Activated CD4-positive, alpha-beta T cell treated with anti-CD3 and anti-CD28 coated beads, Interleukin-2, amount 50 U/mL, for 24 hours (primary cell): ENCODE measurements at places on chromosomes 13 and 19.

DNA sequence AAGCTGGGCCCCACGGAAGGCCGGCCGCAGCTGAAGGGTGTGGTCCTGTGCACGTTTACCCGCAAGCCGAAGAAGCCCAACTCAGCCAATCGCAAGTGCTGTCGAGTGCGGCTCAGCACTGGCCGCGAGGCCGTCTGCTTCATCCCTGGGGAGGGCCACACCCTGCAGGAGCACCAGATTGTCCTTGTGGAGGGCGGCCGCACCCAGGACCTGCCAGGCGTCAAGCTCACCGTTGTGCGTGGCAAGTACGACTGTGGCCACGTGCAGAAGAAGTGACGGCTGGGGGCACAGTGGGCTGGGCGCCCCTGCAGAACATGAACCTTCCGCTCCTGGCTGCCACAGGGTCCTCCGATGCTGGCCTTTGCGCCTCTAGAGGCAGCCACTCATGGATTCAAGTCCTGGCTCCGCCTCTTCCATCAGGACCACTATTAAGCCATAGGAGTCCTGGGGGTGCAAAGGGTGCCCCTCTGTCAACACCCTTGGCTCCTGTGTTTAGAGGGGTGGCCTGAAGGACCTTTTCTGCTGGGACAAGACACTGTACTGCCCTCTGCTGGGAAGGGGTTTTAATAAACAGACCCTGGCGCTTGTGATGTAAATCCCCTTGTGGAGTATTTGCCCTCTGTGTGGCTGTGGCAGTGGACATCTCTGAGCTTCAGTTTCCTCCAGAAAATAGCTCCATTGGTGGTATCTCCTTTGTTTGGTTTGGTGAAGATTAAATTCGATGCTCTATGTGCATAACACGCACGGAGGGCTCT lies 1.9 kb downstream of the MRPS12 start:
- DNase-seq: peak; percentile 19

GRCh38 chr13:49348751-49349150 lies 95.1 kb downstream of the CAB39L start:
- no peak for DNase-seq

- no peak for DNase-seq
Measured at GRCh38 chr13:21703846-21704245, 33.0 kb downstream of the FGF9 start.

- DNase-seq: no peak
Measured at GRCh38 chr19:11735375-11735774, 3.4 kb downstream of the ZNF823 start.

DNA sequence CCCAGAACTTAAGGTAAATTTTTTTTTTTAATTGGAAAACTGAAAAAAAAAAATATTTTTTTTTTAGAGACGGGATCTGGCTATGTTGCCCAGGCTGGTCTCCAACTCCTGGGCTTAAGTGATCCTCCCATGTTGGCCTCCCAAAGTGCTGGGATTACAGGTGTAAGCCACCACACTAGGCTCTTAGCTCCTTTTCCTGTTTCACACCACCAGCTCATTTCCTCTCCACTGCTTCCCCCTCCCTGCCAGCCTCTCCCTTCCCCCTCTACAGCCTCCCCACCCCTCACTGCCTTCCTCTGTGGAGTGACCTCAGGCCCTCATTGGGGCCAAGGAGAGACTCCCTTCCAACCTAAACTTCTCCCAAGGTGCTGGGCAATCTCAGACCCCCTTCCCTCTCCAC lies 4.2 kb upstream of the GIPR start:
- DNase-seq: no peak

DNA sequence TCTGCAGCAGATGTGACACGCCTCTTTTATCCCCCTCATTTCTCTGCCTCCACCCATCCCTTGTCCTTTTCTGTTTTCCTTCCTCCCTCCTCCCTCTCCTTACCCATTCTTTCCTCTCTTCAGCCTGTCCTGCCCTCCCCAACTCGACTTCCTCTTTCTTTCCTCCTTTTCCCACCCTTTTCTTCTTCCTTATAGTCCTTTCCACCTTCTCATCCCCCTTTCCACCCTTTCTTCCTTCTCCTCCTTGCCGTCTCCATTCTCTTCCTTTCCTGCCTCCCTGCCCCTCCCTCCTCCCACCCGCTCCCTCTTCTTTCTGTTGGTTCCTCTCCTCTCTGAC lies 688 bp upstream of the ZNF71 start:
- no peak for DNase-seq

DNA sequence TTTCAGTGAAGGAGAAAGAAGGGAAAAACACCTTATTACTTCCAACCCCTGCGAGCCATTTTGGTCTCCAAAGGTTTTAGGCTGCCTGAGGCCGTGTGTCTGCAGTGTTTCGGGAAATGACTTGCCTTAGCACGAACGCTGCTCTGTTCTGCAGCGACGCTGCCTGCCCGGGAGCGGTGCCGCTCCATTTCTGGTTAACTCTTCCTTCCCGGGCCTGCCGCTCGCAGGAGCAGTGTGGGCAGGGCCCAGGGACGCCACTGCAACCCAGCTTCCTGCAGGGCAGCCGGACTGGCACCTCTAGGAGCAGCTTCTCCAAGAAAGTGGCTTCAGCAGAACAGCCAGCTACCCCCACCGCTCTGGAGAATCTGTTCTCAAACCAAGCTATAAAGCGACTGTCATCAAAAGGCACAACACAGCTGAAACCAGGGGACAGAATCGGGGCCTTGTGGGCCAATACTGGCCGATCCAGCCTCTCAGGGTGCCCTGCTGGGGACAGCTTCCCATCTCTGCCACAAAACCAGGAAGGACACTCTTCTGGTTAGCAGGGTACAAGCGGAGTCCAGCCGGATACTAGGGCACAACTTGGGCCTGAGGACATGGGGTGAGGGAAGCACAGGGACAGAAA lies 72.2 kb downstream of the KCTD15 start:
- no peak for DNase-seq

DNA sequence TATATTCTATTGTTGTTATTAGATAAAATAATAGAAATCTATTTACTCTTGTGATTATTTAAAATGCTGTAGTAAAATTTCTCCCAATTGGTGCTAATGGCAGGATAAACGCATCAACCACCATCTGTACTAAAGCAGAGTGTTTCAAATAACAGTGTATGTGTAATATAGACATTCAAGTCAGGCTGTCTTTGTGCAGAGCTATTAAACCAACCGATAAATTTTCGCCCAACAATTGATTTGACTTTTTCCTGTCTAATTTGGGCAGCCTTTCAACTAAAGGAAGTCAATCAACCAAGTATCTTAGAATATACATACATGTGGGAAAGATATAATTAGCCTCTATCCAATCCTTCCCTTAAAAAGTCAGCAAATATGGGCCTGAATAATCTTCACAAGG lies 5.8 kb downstream of the AMER2 start:
- DNase-seq: no peak

GRCh38 chr13:114120591-114121011 lies 11.8 kb downstream of the RASA3 start:
- no peak for DNase-seq

DNA sequence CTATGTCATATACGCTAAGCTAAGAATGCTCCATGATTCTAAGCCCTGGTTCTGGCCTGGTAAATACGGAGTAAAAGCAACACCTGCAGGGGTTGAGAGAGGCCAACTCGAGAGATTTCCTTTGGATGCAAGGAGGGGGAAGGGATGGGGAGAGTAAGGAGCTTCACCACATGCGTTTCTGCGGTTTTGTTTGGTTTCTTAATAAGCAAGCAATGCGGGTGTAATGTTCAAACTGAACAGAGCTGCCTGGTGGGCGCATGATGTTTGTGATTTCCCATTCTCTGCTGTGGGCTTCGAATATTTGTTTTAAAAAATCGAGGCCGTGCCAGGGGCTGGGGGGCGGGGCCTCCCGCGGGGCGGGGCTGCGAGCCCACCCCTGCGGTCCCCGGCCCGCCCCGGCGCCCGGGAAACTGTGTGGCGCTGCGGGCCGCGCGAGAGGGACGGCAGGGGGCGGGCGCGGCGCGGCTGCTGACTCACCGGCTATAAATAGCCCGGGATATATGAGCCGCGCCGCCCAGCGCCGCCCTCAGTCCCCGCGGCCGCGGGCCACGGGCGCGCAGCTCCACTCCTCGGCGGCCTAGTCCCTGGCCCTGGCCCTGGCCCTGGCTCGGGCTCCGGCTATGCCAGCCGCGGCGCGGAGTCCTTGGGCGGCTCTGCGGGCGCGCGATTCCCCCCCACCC lies 5.1 kb downstream of the BBC3 start:
- DNase-seq: peak; percentile 68

DNA sequence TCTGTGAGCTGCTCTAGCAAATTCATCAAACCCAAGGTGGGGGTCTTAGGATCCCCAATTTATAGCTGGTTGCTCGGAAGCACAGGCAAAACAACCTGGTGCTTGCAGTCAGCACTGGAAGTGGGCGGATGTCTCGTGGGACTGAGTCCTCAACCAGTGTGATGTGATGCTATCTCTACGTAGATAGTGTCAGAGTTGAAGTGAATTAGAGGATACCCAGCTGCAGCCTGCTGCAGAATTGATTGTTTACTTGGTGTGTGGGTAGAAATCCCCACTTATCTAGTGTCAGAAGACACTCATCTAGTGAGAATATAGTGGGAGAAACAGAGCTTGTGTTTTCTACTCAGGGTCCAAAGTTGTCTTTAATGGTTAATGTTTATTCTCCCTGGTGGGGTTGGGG lies 63.3 kb downstream of the CBY2 start:
- DNase-seq: no peak

- DNase-seq: no peak
Measured at GRCh38 chr13:43431841-43432240, 354.9 kb downstream of the ENOX1 start.

DNA sequence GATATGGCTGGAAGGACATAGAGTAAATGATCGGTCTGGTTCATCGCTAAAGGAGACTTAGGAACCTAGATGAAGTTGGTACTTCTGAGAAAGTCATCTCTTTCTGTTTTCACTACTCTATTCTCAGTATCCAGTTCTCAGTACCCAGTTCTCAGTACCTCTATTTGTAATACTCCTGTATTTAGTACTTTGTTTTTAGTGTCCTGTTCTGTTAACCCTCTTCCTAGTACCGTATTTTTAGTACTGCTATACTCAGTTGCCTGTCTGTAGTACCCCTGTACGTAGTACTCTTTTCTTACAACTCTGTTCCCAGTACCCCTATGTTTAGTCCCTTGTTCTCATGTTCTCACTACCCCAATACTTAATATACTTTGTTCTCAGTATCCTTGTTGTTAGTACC lies 1.2 kb downstream of the RFXAP start:
- DNase-seq: no peak

- no peak for DNase-seq
Measured at GRCh38 chr13:83378908-83379307, 503.4 kb downstream of the SLITRK1 start.

- DNase-seq: no peak
Measured at GRCh38 chr19:35146746-35147459, 3.8 kb downstream of the FXYD7 start.

DNA sequence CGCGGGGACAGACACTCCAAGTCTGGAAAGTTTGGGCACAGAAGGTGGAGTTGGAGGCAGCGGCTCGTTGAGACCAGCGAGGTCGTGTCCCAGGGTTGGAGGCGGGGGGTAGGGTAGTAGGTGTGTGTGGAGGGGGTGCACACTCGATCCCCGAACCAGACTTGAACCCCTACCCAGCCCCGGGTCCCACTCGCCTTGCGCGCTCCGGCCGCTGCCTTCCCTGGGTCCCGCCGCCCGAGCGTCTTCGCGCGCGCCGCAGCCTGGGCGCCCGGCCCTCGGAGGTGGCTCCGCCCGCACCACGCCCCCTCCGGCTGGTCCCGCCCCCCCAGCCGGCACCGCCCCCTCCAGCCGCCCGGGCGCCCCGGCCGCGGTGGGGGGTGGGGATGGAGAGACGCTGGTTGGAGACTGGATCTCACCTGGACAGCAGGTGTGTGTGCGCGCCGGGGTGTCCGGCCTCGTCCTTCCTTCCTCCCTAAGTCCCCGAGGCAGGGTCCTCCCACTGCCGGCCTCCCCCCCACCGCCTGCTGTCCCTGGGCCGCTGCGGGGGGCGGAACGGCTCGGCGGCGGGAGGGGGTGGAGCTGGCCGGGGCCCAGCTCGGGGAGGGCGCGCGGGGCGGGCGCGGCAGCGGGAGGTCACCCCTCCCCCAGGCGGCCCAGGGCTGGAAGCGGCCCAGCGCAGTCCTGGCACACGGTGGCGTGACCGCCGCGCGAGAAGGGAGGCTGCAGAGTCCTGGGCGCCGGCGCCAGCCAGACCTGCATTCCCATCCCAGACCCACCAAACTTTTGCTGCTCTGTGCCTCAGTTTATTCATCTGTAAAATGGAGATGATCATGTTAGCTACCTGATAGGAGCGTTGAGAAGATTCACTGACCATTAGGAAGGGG lies at the start of gene KANK2:
TSS of gene KANK2 (minus strand) at position 255 of the 884 bp plus-strand sequence. CDS start 3,034 bp downstream, outside the sequence.
- peak; percentile 63 for DNase-seq

DNA sequence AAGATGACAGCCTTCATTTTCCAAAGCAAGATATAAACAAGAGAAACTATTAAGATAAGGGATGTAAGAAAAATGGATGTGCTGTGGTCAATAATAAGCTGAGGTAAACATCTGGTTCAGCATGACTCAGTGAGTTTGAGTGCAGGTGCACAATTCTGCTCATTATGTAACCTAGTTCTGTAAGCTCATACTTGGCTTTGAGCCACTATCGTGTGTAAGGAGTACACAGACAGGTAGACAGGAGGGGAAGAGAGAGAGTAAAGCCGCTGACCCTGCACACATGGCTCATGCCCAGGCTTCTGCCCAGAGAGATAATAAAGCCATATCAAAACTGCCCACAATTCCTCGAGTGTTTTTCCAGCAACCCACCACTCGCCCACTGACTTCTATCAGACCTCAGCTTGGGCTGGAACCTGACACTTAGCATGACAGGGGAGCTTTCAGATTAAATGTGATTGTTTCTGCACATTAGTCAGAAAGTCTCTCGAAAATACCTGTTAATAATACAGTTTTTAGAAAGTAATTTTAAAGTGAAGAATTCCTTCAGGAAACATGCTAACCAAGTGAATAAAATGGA lies 51.7 kb downstream of the ZNF91 start:
- DNase-seq: no peak

GRCh38 chr13:72199640-72200039 lies 332.6 kb upstream of the DACH1 start:
- DNase-seq: no peak

- DNase-seq: no peak
Measured at GRCh38 chr13:47673009-47673850, 327.8 kb downstream of the SUCLA2 start.

DNA sequence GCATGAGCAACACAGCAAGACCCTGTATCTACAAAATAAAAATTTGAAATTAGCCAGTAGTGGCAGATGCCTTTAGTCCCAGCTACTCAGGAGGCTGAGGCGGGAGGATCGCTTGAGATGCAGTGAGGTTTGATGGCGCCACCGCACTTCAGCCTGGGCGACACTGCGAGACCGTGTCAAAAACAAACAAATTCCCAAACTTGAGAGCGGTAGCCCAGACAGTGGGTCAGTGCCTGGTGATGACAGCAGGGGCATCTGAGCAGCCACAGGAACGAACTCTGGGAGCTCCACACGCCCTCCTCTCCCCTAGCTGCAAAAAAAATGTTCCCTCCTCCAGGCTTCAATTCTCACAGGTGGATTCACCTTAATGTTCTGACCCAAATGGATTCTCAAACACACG lies 14.1 kb downstream of the ZNF490 start:
- no peak for DNase-seq

- no peak for DNase-seq
Measured at GRCh38 chr19:55044771-55045716, 7.0 kb upstream of the GP6 start.

- no peak for DNase-seq
Measured at GRCh38 chr19:17289489-17289888, 7.8 kb downstream of the ANKLE1 start.
